Left kidney (tissue), 8 donors: ENCODE measurements at places on chromosomes 16 and 17.

DNA sequence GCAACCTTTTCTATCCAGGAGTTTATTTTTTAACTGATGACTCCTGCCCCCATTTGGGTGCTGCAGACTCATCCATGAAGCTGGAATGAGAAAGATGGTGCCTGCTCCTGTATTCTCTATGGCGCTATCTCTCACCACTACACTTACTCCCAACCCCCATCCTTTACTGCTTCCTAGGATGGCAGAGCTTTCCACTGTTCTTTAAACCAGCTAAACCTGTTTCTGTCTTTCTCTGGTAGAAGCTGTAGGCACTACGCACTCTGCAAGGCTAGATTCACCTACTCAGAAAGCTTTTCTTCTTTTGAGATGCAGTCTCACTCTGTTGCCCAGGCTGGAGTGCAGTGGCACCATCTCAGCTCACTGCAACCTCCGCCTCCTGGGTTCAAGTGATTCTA, 47.0 kb downstream of the ADAMTS18 start:
- DNase-seq, result no peak

DNA sequence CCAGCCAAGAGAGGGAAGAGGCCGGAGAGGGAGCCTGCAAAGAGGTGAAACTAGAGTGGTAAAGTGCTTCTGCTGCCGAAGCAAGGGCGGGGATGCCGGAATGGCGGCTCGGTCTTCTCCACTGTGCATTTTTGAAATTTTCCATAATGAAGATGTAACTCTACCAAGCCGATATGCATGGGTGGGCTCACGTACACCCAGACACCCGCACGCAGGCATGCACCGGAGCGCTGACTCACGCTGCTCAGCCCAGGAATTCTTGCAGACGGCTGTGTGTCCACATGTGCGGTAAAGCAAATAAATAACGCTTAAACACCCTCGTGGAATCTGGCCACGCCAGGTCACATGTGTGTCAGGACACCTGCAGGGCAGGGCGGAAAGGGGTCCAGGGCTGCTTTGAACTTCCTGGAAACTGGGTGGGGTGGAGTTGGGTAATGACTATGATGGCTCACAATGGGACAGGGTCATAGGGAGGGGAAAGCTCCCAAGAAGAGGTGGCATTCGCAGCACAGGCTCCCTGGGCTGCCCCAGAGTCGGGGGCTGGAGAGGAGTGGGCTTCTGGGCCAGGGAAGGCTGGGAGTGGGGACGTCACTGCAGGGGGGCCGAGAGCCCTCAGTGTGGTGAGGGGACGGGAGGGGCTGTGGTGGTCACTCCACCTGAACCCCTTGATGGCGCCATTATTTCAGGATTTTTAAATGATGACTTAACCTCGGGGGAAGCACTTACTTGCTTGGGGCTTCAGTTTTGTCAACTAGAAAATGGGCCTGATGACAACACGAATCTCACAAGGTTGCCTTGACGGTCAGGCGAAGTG, 265.5 kb downstream of the PARN start:
- DNase-seq, result peak; percentile 26

- DNase-seq, result no peak
These were observed 38.8 kb downstream of the TMC6 start for GRCh38 chr17:78089576-78090281.

- no peak for DNase-seq
These were observed 47.1 kb downstream of the CNGB1 start for GRCh38 chr16:57923841-57924240.
